ENCODE measurements at places on chromosomes 13 and 19.

- no peak for DNase-seq
Observed at GRCh38 chr13:85406269-85406975, 392.8 kb downstream of the SLITRK6 start.

DNA sequence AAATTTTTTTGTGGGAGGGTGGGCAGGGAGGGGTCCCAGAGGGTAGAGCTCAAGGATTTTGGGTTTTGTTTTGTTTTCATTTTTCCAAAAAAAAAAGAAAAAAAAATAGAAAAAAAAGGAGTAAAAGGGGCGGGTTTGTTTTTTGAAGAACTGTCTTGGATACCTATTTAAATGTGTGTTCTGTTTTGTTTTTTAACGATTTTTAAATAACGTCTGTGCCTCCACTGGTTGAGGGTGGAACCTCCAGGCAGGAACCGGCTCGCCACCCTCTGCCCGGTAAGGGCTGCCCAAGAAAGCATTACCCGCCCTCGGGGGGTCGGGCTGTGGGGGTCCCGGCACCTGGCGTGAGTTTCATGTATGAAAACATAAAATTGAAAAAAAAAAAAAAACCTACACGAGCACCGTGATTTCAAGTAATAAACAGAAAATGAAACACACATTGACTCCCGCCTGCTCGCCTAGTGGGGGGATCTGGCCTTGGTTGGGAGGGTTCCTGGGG lies 10.4 kb downstream of the MIDN start:
- DNase-seq, result no peak

GRCh38 chr13:74554569-74555275 lies 420.5 kb upstream of the KLF12 start:
- DNase-seq, result no peak

DNA sequence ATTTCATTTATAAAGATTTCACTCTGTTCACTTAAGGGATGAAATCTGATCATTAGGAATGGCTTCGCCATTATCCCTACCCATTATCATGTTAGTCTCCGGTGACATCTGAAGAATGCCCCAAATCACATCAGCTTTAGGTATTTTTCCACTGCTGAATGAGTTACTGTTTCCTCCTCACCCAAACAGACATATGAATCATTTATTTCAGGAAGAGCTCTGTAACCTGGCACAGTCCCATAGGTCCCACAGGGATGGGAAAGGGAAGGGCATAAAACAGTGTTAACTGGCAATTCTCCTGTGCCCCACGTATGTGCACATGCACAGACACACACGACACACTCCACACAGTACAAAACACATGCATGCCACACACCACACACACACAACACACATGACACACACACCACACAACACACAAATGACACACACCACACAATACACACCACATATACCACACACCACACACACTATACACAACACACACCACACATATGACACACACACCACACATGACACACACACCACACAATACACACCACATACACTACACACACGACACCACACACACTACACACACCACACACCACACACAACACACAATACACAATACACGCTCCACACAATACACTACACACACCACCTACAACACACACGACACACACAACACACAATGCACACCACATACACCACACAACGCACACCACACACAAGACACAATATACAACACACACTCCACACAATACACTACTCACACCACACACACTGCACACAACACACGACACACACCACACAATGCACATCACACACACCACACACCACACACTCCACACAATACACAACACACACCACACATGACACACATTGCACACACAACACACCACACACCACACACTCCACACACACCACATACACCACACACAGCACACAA lies 15.4 kb downstream of the TMEM255B start:
- no peak for DNase-seq

DNA sequence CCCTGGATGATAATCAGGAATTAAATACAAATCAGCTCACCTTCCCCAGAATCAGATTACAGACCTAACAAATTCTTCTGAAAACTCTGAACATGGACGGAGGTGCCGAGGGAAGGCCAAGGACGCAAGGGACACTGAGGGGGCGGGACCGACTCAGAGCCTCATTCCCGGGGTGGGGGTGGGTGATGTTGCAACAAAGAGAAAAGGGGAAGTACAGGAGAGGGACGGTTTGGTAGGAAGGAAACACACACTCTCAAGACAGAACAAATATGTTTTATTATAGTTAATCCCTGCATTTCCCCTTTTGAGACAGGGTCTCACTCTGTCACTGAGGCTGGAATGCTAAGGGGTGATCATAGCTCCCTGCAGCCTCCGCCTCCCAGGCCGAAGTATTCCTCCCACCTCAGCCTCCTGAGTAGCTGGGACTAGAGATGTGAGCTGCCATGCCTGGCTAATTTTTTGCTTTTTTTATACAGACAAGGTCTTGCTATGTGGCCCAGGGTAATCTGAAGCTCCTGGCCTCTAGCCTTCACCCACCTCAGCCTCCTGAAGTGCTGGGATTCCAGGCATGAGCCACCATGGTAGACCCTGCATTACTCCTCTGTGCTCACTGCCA lies 786 bp upstream of the LILRA2 start:
- DNase-seq, result peak; percentile 43

DNA sequence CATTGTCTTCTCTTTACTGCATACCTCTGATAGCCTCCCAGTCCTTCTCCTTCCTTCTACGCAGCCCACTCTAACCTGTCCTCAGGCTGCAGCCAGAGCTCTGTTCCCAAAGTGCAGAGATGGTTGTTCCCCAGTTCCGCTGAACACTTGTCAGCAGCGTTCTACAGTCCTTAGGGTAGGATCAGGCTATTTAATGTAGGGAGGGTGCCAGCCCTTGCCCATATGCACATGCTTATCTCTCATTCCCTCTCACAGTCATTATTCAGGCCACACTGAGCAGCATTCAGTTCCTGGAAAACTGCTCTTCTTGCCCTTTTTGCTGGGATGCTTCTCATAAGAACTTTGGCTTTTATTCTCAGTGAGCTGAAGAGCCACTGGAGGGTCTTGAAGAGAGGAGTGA lies 180.7 kb downstream of the MTUS2 start:
- no peak for DNase-seq

DNA sequence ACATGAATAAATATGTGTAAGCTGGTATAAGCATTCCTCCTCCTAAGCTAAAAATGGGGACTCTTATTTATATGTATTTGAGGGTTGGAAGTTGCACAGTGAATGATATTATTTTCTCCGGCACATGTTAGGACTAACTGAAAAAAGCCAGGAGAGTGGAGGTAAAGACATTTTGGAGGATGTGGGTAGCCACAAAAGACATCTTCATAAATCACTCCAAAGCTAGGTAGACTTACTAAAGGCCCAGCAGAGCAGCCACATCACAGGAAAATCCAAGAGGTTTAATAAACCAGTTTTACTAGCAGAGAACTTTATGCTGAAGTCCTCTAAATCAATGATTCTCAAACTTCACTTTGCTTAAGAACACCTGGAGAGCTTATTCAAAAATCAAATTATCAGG lies 424.7 kb downstream of the KCTD12 start:
- no peak for DNase-seq

- DNase-seq, result no peak
Observed at GRCh38 chr19:34314437-34315313, 50.3 kb upstream of the GPI start.

GRCh38 chr13:73981595-73981994 lies 152.6 kb downstream of the KLF12 start:
- peak; percentile 55 for DNase-seq

GRCh38 chr19:40444825-40445312 lies 734 bp upstream of the SERTAD3 start:
- DNase-seq, result no peak

GRCh38 chr13:76854894-76855293 lies 31.3 kb downstream of the KCTD12 start:
- DNase-seq, result no peak

DNA sequence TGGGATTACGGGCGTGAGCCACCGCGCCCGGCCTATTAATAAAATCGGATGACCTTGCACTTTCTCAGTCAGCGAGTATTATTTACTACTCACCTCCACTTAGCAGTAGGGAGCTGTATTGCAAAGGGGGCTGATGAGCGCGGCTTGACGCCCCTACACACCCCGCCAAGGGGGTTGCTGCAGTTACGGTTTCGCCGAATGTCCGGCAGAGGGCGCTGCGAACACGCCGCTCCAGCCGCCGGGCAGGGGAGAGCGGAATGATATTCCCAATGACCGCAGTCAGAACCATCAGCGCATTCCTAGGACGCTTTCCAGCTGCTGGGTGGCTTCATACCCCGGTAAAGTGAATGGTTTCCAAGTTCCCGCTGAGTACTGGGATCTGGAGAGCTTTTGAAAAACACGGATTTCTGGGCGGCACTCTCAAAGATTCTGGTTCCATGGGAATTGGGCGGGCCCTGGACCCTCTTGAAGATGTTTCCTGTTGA lies 30.0 kb upstream of the TPT1 start:
- peak; percentile 80 for DNase-seq

DNA sequence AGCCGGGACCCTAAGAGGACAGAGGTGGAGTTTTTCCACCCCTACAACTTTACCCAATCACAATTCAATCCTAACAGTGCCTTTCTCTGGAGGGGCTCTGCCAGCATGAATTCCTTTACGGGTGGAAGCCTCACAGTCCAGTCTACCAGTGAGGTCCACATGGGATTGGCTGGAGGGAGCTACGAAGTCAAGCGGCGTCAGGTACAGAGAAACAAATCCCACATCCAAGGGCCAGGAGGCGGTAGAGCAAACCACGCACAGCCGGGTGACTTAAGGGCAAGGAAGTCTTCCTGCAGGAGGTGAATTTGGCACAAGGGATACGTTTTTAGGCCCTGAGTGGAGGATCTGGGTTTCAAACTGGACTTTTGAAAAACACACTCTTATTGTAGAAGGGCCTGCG lies 199.6 kb downstream of the UQCRFS1 start:
- DNase-seq, result no peak

- DNase-seq, result no peak
Observed at GRCh38 chr13:78383899-78384298, 219.5 kb downstream of the POU4F1 start.

GRCh38 chr13:41652735-41653361 lies 195.5 kb downstream of the RGCC start:
- DNase-seq, result no peak

DNA sequence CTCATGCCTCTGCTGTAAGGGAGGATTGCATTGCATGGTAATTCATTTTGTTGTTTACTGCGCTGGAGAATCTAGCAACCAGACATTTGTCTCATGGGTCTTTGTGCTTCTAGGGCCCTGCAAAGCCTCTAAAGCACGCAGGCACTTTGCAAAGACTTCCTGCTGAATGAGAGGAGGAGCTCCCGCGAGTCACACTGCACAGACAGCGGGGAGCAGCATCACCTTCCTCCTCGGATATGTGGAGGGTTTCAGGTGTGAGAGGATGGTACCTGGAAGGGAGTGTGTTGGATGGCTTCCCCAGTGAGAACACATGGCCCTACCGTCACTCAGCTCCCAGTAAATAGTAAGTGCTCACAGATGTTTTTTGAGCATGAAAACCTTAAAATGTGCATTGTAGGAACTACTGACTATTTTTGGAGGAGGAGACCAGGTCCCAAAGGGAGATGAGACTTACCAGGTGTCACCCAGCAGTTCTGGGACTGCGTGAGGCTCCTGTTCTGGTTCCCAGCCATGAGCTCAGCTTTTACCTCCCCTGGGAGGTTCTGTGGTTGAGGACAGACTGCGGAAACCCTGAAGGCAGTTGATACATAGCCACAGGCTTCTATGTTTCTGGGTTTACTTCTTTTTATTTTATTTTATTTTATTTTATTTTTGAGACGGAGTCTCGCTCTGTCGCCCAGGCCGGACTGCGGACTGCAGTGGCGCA lies 278.0 kb downstream of the FGF9 start:
- no peak for DNase-seq

- no peak for DNase-seq
Observed at GRCh38 chr13:28573595-28574373, 78.9 kb upstream of the FLT1 start.

- DNase-seq, result no peak
Observed at GRCh38 chr13:98778749-98779148, 26.3 kb upstream of the SLC15A1 start.

DNA sequence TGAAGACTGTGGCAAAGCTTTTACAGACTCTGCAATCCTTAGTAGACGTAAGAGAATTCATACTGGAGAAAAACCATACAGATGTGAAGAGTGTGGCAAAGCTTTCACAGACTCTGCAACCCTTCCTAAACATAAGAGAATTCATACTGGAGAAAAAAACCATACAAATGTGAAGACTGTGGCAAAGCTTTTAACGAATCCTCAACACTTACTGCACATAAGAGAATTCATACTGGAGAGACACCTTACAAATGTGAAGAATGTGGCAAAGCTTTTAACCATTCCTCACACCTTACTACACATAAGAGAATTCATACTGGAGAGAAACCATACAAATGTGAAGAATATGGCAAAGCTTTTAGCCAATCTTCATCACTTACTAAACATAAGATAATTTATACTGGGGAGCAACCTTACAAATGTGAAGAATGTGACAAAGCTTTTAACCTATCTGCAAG lies 50.1 kb upstream of the ZNF98 start:
- DNase-seq, result no peak

- no peak for DNase-seq
Observed at GRCh38 chr19:13872339-13872694, 4.6 kb upstream of the NANOS3 start.

- no peak for DNase-seq
Observed at GRCh38 chr13:96984051-96984508, 10.2 kb downstream of the OXGR1 start.

DNA sequence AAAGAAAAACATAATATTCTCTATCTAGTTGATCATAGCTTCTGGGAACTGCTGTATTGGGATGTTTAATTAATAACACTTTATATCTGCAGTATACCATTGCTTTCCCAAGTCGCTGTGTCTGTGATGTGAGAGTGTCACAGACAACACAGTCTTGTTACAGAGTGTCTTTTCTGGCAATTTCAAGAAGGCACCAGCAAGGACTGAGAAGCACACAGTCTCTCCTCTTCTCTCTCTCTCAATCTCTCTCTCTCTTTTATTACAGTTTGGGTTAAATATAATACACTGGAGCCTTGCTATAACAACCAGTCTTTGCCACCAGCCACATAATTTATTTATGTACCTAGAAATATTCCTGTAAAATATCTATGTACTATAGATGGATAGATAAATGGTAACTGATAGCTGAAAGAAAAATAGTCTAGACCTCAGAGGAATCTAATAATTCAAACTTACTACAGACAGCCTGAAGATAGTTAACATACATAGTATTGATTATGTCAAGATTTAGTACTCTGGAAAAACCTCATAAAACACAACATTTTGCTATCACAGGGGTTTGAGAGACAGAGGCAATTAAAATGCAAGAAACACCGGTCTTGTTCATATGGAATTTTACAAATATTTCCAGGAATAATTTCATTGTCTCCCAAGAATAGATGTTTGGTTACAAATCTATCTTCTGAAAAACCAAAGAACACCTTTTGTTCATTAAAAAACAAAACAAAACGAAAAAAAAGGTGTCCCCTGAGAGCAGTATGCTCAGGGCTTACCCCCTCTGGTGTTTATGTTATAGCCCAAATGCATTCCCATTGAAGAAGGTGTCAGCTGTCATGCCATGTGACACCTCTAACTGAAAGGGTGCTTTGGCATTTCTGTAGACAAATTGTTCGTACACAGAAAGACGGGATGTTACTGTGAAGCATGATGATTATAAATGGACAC lies 507.8 kb downstream of the TBC1D4 start:
- no peak for DNase-seq

All from femur (tissue), 1 donor.